CD4-positive, alpha-beta T cell treated with Interleukin-17A for 4 hours (primary cell): ENCODE measurements at places on chromosomes 5 and 9.

DNA sequence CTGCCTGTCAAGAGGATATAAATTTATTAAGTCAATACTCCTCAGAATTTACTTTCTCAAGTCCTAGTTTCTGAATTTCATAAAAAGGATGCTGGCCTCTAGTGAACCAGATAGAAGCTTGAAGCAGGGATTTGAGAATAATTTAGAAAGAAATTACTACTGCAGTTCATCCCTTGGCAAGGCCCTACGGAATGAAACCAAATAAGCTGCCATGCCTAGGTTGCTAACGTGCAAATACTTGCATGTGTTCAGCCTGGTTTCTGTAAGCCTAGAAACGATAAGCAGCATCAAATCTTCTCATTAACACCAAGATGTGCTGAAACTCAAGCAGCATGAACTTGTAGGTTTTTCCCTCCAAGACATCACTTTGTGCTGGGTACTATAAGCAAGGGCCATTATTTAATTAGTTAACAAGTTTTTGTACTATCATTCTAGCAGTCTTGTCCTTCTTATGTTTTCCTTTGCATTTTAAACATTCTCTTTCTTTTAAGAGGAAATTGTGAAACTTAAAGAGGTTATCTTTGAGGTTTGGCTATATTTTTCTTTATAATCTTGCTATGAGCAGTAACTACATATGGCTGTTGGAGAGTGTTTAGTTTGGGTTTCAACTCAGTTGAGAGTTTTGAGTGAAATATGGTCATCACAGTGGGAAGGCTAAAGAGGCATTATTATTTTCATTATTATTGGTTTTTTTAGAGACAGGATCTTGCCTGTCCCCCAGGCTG is 71.8 kb downstream of the ADAMTSL1 start:
- no peak for DNase-seq

DNA sequence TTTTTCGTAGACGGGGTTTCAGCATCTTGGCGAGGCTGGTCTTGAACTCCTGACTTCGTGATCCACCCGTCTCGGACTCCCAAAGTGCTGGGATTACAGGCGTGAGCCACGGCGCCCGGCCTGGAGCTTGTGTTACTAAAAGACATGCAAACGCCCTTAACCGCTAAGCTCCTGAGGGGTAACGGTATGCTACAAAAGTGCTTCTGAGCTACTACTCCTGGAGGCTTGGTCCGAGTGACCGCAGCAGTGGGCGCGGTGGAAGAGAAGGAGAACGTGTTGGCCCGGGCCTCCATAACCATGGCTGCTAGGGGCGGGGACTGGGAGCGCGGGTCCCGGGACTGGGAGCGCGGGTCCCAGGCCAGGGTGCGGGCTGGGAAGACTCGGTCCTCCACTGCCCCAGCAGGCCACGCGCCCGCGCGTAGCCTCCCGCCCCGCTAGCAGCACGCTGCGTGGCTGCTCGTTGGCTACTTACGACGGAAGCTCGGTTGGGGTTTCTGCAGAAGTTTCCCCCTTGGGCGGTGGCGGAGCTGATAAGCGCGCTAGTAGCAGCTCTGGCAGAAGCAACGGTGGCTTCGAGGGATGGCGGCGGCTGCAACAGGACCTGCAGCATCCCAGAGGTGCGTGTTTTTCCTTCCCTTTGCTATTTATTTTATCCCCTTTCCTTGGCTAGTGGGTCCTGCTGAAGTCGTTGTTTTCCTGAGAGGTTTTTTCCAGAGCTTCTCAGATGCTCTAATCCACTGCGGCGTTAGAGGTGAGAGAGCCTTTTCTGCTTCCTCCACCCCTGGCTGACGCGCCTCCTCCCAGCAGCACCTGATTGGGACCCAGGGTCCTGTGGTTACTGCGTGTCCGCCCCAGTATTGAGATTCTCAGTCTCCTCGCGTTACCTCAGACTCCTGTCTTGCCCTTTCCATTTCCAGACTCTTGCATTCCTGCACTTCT is 69.2 kb upstream of the CCDC180 start:
- peak; percentile 78 for DNase-seq

DNA sequence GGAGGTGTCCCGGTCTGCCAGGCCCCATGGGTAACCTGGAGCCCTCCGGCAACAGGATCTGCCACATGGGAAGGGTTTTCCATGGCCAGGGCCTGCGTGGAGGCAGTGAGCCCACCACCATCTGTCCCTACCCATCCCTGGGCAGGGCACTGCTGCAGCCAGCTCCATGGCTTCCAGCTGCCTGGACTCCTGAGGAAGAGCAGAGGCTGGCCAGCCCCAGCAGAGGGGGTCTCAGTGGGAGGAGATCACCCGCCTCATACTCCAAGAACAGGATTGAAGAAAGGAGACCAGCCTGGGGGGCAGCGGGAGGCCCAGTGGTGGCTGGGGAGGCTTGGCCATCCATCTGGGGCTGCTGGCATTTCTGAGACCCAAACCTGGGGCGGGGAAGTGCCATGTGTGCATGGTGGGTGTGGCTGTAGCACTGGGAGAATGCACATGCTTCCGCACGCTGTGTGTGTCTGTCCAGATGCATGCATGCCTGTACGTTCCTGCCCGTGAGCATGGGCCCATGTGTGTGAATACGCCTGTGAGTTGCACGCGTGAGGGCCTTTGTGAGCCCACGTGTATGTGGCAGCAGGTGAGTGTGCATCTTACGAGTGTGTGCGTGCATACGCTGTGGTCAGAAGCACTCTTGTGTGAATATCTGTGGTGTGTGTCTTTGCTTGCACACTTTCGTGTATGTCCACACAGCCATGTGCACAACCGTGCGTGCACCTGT is 78.5 kb downstream of the LMX1B start:
- DNase-seq, result no peak

- no peak for DNase-seq
These were observed 16.6 kb downstream of the OCLN start for GRCh38 chr5:69509212-69509611.

GRCh38 chr5:12019306-12019705 is 115.1 kb upstream of the CTNND2 start:
- DNase-seq, result no peak

- DNase-seq, result no peak
These were observed 201.4 kb upstream of the TLX3 start for GRCh38 chr5:171107669-171108068.

DNA sequence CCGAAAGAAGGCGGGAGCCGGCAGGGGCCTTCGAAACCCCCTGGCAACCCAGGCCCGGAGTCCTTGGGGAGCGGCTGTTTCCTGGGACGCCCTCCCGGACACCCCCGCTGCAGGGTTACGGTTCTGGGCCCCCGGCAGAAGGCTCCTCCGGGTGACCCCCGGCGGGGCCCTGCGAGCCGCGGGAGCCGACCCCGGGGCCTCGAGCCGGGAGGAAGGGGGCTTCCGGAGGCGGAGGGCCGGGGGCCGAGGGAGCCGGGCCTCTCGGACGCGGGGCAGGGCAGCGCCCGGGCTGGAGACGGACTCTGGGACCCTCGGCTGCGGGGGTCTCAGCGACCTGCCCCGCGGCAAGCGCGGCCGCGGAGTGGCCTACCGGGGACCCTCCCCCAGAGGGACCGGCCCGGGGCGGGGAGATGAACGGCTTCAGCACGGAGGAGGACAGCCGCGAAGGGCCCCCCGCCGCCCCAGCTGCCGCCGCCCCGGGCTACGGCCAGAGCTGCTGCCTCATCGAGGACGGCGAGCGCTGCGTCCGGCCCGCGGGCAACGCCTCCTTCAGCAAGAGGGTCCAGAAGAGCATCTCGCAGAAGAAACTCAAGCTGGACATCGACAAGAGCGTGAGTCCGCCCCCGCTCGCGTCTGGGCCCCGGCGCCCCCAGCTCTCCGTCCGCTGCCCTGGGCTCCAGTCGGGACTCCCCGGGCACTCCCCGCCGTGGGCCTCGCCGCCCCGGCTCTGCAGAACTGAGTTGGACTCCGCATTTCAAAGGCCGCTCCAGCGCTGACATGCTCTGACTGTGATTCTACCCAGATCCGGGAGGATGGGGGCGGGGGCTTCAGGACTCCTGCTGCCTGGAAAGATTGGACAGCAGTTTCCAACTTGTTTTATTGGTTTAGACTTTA is 645 bp downstream of the SAP30L start:
- DNase-seq, result peak; percentile 59

GRCh38 chr9:132703336-132703735 is 33.1 kb downstream of the GTF3C4 start:
- no peak for DNase-seq

DNA sequence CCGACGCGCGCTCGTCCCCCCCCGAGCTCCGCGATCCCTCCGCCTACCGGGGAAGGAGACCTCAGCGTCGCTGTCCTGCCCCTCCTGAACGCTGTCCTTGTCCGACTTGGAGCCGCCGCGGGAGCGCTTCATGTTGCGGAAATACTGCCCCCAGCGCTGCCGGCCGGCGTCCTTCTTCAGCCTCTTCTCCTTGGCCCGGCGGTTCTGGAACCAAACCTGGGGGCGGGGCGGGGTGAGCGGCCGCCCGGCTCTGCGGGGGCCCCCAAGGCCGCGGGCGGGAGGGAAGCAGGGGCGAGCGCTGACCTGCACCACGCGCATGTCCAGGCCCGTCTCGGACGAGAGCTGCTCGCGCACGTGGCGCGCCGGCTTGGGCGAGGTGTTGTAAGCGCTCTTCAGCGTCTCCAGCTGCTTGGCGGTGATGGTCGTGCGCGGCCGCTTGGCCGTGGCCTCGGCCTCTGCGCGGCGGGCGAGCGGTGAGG is 6.3 kb downstream of the LHX3 start:
- no peak for DNase-seq

DNA sequence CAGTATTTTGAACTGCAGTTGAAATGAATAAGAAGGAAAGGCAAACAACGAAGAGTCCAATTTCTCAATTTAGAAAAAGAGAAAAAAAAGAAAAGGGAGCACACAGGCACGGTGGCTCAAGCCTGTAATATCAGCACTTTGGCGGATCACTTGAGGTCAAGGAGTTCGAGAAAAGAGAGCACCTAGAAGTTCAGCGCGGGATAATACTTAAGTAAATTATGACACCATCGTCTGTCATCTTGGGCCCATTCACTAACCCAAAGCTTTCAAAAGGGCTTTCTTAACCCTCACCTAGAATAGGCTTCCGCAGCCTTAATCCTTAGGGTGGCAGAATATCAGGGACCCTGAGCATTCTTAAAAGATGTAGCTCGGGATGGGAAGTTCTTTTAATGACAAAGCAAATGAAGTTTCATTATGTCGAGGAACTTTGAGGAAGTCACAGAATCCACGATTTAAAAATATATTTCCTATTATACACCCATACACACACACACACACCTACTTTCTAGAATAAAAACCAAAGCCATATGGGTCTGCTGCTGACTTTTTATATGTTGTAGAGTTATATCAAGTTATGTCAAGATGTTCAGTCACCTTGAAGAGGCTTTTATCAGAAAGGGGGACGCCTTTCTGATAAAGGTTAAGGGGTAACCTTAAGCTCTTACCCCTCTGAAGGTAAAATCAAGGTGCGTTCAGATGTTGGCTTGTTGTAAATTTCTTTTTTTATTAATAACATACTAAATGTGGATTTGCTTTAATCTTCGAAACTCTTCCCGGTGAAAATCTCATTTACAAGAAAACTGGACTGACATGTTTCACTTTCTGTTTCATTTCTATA is 602 bp upstream of the CD274 start:
- DNase-seq, result no peak

GRCh38 chr9:129414377-129414992 is 206.4 kb downstream of the C9orf50 start:
- DNase-seq, result peak; percentile 84

- no peak for DNase-seq
These were observed 119.7 kb upstream of the SPATA31C2 start for GRCh38 chr9:88258024-88258423.
